Left ventricle myocardium inferior (tissue), 1 donor: ENCODE measurements at places on chromosomes 7 and 10. TPM values are rescaled to one million over a fixed set of nuclear protein-coding genes. Genes with fewer than 3 reads are reported as not detected.

Gene NKX2-3
- not detected for total RNA-seq

DNA sequence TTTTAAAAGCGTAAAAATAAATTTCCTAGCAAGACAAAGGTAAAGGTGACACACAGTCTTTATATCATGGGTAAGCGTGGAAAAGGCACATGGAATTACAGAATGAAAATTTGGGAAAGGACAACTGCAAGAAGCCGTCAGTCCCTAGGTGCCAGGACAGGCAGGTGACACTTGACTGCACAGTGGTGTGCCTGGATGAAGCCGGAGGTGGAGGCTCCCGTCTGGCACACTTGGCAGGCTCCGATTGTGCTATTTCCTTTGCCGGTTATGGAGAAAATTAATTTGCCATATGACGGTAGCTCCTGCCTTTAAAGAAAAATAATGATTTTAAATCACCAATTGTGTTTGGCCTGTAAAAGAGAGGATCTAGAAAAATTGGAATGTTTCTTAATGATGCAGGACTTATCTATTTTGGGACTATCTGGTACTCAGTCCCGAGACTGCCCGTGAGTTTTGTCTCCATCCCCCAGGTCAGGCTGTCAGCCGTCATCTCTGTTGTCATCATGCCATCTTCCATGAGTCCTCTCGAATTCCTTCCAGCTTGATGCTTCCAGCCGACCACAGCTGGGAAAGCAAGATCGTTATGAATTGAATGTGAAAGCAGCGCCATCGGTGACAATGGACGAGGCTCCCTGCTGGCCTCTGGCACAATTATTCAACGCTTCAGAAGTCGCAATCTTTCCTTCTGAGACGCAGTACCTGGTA lies 56.2 kb upstream of the MGMT start:
- DNase-seq: no peak

DNA sequence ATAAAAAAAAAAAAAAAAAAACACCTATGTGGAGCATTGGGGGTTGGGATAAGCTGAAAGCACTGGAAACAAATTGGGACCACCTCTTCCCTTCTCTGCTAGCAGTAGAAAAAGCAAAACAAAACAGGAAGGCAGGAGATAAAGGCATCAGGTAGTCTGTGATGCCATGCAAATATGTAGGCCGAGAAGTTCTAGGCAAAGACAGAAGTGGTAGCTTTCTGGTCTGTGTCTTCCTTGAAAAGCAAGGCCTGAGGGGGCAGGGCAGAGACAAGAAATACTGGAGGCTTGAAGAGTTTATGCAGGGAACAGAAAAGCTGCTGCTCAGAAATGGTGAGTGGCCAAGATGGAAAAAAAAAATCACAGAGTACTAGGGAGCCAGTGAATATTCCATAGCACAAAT lies 111.1 kb downstream of the ELMO1 start:
- DNase-seq: no peak

Gene RTKN2
- total RNA-seq: not detected

Gene GHRHR
- total RNA-seq: not detected

Gene FBXW4
- 99.1 TPM for total RNA-seq

- no peak for DNase-seq
Measured at GRCh38 chr7:22645418-22646181, 81.4 kb upstream of the IL6 start.

- DNase-seq: peak; percentile 64
Measured at GRCh38 chr10:72320676-72321247, 34.0 kb downstream of the DNAJB12 start.

GRCh38 chr10:126215746-126216631 lies 172.3 kb downstream of the ADAM12 start:
- no peak for DNase-seq

DNA sequence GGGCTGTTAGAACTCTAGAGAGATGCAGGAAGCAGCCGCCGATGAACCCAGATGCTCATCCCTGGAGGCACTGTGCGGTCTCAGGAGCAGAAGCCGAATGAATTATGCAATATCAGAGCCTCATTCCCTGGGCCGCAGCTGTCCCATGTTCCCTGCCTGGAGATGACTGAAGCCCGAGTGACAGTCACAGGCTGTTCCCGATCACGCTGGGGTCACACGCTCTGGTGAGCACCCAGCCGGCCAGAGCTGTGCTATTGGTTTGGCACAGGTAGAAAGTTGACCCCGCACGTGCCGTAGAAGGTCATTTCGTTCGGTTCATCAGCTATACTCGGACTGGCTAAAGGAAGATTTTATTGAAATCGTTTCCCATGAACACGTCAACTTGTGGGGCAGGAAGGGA lies 140.5 kb upstream of the SH2B2 start:
- DNase-seq: peak; percentile 75

DNA sequence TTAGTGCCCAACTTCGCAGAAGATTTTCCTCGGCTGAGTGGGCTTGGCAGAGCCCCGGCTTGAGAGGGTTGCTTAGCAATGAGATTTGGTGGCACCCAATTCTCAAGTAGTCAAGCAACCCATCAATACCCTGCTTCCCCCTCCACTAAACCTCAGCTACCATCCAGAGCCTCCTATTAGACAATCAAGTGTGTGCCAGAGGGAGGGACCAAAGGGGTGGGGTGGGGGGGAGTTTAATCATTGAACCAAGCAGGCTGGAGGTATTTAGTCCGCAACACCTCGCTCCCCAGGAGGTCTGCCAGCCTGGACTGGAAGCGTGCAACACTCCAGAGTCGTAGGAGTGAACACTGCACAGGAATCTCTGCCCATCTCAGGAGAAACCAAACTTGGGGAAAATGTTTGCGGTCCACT lies at the start of gene HKDC1:
Gene HKDC1 (plus strand): TSS at position 292 of the 411 bp plus-strand sequence. CDS start 104 bp downstream, at position 396.
- no peak for DNase-seq

DNA sequence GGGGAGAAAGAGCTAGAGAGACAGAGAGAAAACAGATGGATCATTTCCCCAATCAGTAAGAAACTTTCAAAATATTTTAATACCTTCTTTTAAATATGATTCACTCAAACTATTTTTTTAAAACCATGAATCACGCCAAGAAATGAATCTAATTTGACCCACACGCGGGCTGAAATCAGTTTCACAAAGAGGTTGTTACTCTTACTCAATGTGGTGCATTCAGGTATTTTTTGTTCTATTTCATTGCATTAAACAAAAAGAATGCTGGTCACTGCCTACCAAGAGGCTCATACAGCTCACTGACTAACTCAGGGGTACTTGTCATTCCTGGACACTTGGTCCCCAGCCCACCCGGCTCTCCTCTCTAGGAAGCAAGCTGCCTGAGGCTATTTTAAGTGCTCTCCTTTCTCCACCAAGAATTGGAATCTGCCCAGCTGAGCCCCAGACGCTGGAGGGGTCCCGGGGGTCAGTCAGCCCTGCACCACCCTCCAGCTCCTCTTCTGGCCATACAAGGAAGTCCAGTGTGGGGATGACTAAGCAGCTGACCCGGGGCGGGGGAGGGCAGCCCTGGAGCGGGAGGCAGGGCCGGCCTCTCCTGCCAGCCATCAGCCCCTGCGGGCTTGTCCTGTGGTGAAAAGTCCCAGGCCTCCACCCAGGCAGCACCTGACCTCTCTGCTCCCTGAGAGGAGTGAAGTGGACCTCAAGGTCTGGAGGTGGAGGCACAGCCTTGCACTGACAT lies 21.7 kb upstream of the PFKP start:
- DNase-seq: peak; percentile 64

Gene STK32C
- total RNA-seq: 4.4 TPM
